Stimulated activated CD8-positive, alpha-beta memory T cell treated with anti-CD3 and anti-CD28 coated beads, Interleukin-7, amount 100 ng/mL, for 1 hour (primary cell): ENCODE measurements at places on chromosomes 2 and 18.
A peak's percentile ranks its signal among the peaks of the same experiment; 100 is the strongest.

- no peak for DNase-seq
These were observed 384.4 kb downstream of the GALNT13 start for GRCh38 chr2:154256136-154256535.

GRCh38 chr2:84457686-84458085 lies 1.4 kb downstream of the SUCLG1 start:
- DNase-seq: no peak

DNA sequence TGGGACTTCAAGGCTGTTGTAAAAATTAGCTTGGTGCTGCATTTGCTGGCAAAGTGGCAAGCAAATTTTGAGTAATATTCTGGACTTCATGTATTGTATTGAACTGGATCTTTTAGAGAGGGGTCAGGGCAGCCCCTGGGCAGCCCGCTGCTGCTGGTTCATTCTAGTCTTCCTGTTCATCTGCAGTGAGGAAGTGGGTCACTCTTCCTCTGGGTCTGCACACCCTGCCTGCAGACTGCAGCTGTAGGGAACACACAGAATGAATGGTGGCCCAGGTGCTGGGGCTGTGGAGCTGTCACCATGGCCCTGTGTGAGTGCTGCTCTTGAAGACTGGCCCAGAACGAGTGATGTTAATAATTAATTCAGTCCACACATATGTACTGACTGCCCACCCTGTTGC lies 9.4 kb downstream of the SH3RF3 start:
- no peak for DNase-seq

DNA sequence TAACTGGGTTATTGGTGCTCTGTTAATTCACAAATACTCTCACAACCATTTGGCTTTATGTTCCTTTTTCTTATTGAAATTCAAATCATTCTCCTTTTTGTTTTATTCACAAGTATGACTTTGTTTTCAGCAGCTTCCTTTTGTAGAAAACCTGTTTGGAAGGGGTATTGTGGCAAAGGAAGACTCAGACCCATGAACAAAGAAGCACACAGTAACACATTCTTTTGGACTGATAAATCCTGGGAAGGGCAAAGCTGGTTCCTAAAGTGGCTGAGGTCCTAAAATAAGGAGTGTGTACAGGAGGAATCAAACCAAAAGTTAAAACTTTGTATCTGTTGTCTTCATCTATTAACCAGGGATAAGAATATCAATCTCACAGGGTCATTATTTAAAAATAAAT lies 374.7 kb upstream of the FIGN start:
- no peak for DNase-seq

GRCh38 chr2:19195661-19196060 lies 162.8 kb downstream of the OSR1 start:
- no peak for DNase-seq

- no peak for DNase-seq
These were observed 48.2 kb downstream of the NCOA1 start for GRCh38 chr2:24539258-24539657.

DNA sequence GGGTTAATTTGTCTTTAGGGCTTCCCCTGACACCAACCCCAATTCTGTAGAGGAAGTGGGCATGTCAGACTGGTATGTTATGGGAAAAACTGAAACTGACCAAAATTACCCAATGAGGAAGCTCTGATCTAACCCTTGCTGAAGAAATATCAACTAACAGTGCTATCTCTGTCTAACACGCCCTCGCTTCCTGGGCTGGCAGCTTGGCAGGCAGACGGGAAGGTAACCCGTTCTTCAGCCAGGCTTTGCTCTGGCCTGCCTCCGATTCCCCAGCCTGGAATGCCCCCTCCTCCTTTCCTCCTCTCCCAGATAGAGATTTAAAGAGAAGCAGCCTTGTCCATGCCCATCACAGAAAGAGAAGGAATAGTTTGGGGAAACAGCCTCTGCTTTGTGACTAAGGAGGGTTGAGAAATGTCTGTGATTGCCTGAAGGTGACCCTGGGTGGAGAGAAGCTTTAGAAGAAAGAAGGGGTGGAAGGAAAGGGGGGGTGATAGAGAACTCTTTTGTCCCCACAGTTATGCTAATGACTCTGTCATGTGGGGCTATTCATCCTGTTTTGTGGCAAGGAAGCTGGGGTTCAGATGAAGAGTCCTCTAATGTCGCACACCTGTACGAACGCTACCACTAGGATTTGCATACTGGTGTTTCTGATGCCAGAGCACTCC lies 15.4 kb downstream of the HK2 start:
- no peak for DNase-seq

GRCh38 chr2:30293303-30293921 lies 62.1 kb downstream of the LBH start:
- DNase-seq: no peak

GRCh38 chr2:26245810-26246209 lies 1.1 kb downstream of the HADHB start:
- no peak for DNase-seq

DNA sequence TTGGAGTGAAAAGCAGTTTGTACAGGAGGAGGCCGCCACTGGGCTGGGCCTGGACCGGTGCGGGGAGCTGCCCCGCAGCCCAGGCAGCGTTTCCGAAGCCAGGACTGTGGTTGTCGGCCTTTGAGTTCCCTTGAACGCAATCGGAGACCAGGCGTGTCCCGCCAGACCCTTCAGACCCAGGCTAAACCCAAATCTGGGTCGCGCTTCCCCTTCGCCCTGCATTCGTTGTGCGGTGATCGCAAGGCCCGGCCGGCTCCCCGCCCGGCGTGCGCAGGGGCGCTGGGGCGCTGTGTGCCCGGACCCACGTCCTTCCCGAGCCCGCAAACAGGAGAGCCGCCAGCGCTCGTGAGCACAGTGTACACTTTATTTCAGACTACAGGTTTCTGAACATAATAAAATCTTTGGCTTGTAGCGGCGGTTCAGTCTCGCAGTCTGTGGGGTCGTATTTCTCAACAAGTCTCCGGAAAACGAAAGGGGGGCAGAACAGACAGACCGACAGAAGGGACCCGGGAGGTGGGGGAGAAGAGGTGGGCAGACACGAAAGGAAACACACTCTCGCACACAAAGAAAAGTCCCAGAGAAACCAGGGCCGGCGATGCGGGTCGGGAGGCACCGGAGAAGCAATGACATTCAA lies 5.5 kb downstream of the EN1 start:
- no peak for DNase-seq

- no peak for DNase-seq
These were observed 37.4 kb downstream of the RTN4 start for GRCh38 chr2:55012672-55013484.

- no peak for DNase-seq
These were observed 505.8 kb upstream of the NRP2 start for GRCh38 chr2:205176546-205176945.

GRCh38 chr2:166472332-166472731 lies 21.7 kb downstream of the SCN7A start:
- DNase-seq: no peak

DNA sequence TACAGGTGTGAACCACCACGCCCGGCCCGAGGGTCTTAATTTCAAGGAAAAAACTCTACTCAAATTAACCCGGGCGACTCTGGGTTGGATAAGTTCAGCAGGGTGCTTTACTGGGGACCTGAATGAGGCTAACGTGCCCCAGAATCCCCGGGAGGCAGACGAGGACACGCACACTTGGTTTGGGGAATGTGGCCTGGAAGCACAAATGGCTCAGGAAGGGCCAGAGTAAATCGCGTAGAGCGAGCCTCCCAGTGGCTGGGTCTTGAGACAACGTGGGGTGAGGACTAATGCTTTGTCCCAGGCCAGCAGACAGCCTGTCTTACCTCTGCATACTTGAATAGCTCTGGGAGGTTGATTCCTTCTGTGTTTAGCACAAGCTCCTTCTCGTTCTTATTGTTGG lies 75.8 kb downstream of the POLR1A start:
- DNase-seq: no peak

DNA sequence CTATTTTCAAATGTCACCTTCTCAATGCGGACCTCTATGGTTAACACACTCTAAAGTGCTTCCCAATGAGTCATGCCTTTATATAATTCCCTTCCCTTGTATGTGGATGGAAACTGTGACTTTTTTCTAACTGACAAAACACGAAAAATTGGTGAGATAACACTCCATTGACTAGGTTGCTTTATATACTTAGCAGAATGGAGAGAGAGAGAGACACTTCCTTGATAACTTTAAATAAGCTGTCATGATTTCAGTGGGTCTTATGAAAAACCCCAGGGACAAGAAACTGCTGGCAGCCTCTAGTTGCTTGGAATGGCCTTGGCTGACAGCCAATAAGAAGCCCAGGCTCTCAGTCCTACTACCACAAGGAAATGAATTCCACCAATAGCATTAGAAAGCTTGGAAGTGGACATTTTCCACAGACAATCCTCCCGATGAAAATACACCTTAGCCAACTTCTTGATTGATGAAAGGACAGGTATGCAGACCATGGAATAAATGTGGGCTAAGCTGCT lies 322.2 kb downstream of the ZNF804A start:
- DNase-seq: no peak

GRCh38 chr2:119290859-119291587 lies 67.4 kb downstream of the STEAP3 start:
- DNase-seq: peak; percentile 41

DNA sequence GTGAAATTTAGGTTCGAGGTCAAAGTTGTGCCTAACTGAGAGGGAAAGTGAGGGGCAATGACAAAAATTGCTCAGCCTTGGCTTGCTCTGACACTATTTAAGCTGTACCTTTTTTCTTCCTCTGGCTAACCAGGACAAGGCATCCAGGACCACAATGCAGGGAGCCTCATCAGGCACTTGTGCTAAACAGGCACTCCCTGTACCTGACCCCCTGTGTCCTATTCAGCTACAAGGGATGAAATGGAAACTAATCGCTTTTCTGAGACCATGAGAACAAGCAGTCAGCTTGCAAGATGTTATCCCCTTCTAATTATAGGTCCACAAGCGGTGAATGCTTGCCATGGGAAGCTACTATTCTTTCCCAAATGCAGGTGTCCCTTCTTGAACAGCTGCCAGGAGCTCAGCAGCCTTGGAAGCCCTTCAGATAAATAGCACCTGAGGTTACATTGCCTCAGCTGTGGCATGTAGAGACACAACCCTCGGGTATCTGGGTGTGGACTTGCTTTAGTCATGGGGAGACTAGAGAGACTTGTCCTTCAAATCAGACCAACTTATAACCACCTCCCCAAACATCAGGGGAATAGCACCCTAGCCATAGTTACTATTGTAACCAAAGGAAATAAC lies 19.1 kb upstream of the ITGA6 start:
- no peak for DNase-seq

DNA sequence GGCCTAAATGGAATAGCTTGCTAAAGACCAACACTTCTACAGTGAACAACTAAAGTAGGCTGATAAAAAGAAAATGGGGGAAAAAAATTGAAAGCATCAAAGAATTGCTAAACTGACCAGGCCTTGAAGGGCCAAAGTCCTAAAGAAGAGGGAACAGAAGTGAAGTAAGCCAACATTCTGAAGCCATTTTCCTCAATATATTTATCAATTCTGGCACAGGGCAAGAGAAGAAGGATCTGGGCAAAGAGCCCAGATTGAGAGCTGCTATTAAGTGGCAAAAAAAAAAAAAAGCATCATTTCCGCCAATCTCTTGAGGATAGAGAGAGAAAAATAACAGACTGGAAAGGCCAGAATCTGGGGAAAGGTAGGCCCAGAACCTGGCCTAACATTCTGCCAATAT lies 25.7 kb downstream of the FANCL start:
- no peak for DNase-seq

DNA sequence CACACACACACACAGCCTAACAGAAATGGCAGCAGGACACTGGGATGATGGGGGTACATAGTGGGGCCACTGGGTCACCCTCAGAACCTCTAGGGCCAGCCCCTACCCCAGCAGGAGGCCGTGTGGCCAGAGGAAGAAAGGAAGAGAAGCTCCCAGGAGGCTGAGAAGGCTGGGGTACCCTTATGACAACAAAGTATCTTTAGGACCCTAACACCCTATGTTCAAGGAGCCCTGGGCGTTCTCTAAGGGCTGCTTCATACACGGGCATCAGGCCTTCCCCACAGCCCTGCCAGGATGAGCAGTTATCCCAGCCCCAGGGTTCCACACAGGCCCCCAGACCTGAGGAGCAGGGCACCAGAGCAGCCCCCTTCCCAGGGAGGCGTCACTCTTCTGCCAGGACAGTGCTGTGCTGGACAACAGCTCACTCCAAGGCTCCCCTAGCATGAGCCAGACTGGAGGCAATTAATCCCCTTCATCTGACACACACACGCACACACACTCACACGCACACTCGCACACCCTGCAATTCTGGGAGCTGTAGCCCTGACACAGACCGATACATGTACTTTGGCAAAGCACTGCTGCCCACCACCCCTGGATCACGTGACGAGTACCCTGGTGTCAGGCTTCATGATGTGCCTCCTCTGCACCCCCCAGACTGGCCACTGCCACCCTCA lies 163.6 kb downstream of the TNS1 start:
- no peak for DNase-seq

- DNase-seq: no peak
These were observed 252.1 kb downstream of the TSN start for GRCh38 chr2:122007577-122007976.

DNA sequence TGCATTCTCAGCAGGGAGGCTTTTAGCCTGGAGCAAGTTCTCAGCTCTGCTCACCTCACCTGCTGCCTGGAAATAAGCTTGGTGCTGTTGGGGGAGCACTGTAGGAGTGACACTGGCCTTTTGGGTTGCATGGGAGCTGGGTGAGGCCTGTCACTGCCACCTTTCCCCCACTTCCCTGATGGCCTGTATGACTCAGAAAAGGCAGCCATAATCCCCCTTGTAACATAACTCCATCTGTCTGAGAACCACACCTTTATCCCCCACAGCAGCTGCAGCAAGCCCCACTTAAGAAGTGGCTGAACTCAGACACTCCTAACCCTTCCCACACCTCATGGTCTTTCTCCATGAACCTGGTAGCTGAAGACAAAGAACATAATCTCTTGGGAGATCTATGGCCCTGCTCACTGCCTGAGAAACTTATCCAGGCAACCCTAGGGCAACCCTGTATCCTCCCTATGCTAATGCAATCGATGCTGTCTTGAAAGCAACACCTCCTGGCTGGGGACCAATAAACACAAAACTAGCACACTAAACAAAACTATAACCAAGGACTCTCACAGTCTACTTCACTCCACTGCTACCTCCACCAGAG lies 258.9 kb upstream of the OSR1 start:
- DNase-seq: no peak

DNA sequence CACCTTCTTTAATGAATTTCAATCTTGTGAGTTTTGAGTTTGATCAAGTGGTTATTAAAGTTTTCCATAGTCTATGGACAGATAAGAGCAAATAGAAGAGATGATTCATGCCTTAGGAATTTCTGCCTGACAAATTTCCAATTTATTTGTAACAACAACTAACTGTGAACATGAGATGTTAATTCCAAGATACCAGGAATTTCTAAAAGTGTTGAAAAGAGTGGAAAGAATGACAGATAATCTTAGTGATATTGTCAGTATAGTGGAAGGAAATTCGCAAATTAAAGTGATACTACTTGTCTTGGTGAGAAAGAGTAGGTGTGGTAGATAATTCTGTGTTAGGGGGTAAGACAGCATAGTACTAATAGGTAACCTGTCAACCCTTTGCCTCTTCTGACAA lies 82.4 kb downstream of the AGPS start:
- DNase-seq: no peak

DNA sequence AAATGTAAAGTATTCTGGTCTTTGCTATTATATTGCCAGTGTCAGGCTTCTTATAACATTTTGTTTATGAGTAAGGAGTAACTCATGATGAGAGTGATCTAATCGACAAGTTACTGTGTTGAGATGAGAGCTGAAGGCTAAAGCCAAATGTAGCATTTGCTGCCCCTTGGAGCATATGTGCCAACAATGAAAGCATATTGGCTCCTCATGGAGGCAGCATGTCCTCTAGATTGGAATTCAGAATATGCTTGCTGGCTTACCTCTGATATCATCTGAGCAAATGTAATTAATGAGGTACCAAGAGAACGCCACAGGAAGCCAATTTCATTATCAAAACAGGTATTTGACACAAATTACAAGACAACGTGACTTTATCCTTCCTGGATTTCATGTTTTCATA lies 781.1 kb upstream of the FSHR start:
- DNase-seq: no peak
